Activated CD4-positive, alpha-beta T cell treated with anti-CD3 and anti-CD28 coated beads, Interleukin-2, Interleukin-4, amounts not matched to agents 100 ng/mL and 50 ng/mL, durations not matched to agents 16 hours and 8 hours (primary cell): ENCODE measurements at places on chromosomes 16 and 17.

DNA sequence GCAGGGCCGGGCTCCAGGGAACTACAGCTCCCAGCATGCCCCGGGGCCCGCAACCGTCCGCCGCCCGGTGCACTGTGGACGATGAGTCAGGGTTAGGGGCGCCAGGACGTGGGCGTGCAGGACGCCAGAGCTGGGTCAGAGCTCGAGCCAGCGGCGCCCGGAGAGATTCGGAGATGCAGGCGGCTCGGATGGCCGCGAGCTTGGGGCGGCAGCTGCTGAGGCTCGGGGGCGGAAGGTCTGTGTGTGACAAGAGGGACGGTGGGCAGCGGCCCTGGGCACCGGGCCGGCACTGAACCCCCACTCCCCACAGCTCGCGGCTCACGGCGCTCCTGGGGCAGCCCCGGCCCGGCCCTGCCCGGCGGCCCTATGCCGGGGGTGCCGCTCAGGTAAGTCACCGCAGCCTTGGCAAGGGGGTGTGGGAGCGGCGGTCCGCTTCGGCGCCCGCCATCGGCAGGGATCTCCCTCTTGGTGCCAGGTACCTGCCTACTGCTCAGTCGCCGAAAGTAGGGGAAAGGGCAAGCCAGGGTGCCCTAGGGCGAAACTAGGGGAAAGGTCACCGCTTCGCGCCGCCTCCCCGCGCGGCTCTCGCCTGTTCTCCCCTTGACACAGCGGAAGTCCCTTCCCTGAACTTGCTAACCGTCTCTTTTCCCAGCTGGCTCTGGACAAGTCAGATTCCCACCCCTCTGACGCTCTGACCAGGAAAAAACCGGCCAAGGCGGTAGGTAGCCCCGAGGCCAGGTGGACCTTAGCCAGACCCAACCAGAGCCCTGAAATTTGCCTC, at the start of the genes ACADVL and DLG4:
Gene ACADVL, plus strand, starts transcription at position 127 of the 781 bp plus-strand sequence. Its CDS starts 47 bp downstream, at position 174.
Gene DLG4, minus strand, starts transcription at position 25 of the 781 bp plus-strand sequence.
- DNase-seq, result peak; percentile 85

- no peak for DNase-seq
These were observed 260.0 kb downstream of the HAPSTR1 start for GRCh38 chr16:9351440-9351839.

- DNase-seq, result no peak
These were observed 96.7 kb downstream of the TRIM37 start for GRCh38 chr17:59010026-59010425.

DNA sequence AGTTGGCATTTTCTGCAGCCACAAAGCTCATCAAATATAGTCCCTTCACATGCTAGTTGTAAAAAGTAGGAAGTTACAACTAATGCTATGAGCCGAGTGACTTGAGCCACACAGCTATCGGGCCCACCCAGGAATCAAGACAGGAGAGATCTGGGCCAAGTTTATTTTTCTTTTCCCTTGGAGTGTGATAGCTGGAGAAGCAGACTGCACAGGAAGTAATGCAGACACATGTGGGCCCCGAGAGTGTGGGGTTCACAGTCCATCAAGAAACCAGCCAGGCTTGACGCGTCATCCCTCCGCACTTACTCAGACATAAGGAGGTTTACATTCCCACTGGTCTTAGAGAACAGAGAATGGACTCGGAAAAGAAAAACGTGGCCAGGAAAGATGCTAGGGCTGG, 403.1 kb upstream of the CDH11 start:
- no peak for DNase-seq

DNA sequence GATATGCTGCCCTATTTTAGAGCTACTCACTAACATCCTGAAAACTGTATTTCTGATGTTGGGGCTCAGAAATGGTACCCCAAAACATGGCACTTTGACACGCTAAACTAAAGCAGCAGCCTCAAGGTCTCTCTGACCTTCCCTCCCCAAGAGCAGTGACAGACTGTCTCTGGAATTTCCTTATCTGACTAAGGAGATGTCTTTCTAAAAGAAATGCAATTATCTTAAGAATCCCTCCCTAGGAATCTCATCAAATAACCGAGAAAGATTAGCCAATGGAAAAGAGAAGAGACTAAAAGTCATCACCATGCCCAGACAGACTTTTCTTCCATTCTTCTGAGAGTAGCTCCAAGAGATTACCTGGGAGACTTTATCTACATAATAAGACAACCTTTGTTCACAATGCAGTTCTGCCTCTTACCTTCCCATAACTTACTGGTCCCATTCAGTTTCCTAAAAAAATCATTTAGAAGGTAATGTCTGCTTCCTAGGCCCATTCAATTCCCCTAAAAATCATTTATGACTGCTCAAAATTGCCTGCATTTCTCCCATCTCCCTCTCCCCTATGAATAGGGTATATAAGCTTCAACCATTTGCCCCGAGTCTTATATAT, 123.9 kb downstream of the CPPED1 start:
- DNase-seq, result no peak

- DNase-seq, result peak; percentile 6
These were observed at the start of gene TOM1L1 for GRCh38 chr17:54900457-54901229. TSS of gene TOM1L1 (plus strand) at chr17:54900852. CDS start at chr17:54900866, 14 bp downstream.

DNA sequence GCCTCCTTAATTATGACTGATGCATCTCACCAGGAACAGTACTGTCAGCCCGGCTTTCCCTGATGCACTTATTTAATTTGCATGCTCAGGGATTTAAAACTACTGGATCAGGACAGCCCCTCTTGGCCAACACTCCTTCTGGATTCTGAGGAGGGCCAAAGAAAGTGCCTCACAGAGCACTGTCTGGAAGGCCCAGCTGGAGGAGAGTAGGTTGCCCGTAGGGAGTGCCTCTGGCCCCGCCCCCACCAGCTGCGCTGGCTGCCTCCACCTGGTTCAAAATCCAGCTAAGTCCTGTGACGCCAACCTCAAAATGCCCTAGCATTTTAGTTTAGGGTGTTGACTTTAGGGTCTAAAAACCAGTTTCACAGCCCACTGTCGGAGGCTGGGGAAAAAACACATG, 49.4 kb upstream of the SREBF1 start:
- DNase-seq, result no peak

GRCh38 chr16:30659507-30660423, 1.5 kb downstream of the FBRS start:
- peak; percentile 42 for DNase-seq

DNA sequence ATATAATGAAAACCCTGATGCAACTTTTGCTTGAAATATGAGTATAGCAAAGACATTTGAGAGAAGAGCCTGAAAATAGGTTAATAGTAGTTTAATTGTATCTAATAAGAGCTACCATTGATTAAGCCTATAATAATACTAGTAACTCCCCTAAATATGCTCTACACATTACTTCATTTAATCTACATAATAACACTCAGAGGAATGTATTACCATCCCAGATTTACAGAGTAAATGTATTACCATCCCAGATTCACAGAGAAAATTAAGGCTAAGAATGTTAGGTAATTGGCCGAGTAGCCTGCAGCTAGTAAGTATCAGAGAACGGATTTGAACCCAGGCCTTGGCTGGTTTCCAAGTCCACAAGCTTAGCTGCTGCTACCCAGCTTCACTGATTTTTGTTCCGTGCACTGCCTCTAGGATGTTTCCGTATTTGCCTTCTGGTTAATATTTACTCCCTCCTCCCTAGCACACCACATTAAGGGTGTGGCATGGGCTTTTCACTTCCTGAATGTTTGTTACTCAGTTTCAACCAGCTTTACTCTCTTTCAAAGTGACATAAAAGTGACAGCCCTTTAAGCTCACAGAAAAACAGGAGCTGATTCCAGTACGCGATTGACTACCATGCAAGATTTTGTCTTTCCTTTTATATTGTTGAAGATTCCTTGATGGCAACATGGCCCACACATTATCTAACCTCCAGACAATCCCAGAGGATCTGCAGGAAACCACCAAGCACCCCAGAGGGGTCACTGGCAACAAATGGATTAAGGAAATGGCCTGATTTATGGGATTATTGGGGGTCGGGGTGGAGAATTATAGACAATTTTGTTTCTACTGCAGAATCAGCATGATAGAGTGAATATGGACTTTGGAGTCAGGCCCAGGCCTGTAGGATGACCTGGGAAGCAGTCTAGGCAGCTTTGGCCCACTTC, 26.7 kb upstream of the TOX3 start:
- DNase-seq, result no peak

DNA sequence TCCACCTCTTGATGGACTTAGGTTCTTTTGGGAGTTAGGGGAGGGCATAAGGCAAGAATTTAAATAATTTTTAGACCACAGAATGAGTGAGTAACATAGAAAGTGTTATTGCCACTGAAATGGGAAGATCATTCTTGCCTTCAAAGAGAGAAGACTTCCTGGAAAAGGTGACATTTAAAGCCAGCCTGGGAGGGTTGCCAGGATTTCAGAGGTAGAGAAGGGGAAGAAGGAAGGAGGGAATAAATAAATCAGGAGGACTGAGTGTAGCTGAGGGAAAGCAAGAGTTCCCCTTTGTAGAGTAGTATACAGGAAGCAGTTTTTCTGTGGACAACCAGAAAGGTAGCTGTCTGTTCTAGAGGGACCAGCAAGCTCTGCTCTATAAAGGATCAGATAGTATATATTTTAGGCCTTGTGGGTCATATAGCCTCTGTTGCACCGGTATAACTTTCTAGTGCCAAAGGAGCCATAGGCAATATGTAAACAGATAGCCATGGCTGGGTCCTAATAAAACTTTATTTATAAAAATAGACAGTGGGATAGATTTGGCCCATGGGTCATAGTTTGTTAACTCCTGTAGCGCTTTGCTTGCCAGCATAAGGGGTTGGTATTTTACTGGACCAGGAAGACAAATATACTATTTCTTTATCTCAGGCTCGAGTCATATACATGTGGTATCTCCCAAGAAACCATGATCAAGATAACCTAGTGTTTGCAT, 147.2 kb upstream of the CACNG5 start:
- no peak for DNase-seq

DNA sequence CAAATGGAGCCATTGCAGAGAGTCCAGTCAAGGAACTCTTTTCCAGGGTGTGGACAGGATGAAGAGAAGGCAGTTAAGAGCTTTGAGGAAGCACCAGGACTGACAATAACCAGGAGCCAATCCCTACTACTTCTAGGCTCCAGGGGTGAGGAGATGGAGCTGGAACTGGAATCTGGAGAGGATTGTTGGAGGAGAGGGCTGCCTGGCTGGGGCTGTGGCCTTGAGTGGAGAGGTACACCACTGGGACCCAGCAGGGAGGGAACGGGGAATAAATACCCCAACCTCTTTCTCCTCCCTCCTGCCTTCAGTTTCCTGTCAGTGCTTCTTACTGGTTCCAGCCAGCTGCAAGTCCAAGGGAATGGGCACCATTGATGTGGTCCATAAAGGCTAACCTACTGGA, 32.2 kb upstream of the TMEM220 start:
- no peak for DNase-seq

DNA sequence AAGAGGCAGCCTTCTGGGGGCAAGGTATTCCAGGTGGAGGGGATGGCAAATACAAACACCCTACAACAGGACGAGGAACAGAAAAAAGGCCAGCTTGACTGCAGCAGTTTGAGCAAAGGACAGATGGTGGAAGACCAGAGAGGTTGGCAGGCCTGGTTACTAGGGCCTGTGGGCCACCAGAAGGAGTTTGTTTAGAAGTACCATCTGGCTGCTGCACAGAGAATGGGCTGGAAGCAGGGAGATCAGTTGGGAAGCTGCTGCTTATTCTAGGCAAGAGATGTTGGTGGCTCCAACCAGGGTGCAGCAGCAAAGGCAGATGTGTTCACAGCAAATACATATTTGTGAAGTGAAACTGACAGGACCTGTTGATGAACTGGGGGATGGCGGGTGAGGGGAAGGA, 2.9 kb upstream of the YPEL2 start:
- DNase-seq, result no peak

DNA sequence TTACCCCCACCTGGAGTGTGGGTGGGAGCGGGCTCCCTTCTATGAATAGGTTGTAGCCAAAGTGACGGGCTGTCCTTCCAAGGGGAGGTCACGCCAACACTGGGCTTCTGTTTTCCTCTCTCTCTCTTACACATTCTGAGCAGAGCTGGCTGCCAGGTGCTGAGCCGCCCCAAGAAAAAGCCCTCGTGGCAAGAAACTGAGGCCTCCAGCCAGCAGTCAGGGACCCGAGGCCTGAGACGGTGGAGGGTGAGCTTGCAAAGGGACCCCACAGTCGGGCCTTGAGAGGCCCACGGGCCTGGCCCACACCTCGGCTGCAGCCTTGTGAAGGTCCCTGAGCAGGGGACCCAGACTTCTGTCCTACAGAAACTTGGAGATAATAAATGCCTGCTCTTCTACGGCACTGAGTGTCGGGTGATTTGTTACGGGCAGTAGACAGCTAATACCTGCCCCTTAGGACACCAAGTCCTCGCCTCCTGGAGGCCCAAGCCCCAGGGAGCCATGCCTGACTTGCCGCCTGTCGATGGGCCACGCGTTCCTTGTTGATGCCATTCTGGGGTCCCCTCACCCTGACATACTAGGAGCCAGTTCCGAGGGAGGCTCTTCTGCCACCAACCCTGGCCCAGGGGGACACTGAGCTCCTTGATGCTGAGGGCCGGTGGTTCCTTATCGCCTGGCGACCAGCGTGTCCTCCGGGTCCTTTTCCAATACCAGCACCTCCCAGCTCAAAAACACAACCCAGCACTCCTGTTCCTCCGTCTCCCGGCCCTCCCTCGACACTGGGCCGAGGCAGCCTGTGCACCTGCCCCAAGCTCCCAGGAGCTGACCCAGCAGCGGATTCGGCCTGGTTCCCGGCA, 26.1 kb downstream of the SLC25A10 start:
- DNase-seq, result no peak

DNA sequence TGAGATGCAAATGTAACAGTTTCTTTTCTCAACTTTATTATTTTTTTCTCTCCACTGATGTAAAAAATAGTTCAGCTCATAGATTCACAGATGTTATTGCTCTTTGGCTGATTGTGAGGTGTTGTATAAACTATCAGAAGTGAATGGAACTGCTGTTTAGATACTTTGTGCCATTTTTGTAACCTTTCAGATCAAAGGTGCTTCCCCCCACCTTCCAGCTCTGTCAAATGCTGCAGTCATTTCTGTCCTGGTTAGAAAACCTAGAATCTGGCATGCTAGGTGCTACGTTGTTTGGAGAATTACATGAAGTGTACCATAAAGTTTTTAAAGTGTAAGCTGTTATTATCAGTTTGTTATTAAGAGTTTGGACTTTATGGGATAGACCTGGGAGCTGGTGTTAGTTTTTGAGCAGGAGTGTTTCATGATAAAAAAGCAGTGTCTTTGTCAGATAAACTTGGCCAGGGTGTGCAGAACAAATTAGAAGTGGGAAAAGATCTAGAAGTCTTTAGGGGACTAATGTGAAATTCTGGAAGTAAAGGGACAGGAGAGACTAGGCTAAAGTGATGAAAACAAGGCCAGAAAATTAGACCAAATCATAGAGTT, 1.8 kb upstream of the WIPI1 start:
- peak; percentile 50 for DNase-seq

GRCh38 chr16:85238233-85238647, 126.0 kb upstream of the CIBAR2 start:
- DNase-seq, result no peak

- DNase-seq, result peak; percentile 22
These were observed 667 bp downstream of the OGFOD1 start for GRCh38 chr16:56451753-56452689.

GRCh38 chr17:40019140-40019991, 4.1 kb downstream of the CSF3 start:
- no peak for DNase-seq

GRCh38 chr17:705863-706262, 8.8 kb downstream of the VPS53 start:
- DNase-seq, result no peak

GRCh38 chr16:84312783-84313382, 18.2 kb downstream of the WFDC1 start:
- no peak for DNase-seq
